RWPE1 (cell line): ENCODE measurements at places on chromosomes 1 and 21.

DNA sequence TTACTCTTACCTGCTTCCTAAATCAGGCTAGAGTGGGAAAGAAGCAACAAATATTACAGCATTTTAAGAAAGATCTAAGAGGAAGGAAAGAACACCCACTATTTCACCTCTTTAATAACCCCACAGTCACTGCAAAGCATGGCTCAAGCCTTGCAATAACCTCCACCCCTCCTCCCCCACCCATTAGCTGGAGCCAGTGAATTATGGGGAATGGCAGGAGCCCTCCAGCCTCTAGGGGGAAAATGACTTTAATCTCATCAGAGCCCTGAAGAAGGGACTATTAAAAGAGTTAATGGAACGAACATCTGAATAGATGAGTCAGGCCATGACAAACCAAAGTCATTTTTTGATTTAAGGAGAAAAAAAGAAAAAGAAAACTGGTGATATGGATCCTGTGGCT, 630.7 kb upstream of the PLXNA2 start:
- no peak for DNase-seq

DNA sequence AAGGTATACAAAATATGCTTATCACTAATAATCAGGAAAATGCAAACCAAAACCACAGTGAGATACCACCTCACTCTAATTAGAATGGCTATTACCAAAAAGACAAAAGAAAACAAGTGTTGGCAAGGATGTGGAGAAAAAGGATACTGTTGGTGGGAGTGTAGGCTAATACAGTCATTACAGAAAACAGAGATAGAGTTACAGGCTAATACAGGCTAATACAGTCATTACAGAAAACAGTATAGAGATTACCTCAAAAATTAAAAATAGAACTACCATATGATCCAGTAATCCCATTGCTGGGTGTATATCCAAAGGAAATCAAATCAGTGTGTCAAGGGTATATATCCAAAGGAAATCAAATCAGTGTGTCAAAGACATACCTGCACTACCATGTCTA, 238.4 kb downstream of the PLPP3 start:
- DNase-seq, result no peak

- DNase-seq, result no peak
Observed at GRCh38 chr1:219580009-219580676, 32.8 kb downstream of the ZC3H11B start.

DNA sequence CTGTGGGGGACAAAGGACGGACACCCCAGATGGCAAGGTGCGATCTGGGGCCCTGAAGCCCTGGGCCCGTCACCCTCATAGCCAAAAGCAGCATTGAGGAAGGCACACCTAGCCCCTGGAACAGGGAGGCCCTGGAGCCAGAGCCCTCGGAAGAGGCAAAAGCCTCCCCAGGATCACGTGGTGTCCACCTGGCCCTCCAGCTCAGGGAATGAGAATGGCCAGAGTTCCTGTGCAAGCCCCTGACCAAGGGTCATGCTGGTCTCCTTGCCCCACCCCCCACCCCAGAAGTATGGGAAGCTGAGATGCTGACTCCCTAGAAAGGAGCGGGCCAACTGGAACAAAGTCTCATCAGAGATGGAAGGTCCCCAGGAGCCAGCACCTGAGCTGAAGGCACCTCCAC, 1.0 kb upstream of the PDZK1IP1 start:
- no peak for DNase-seq

GRCh38 chr1:89692601-89693521, 59.9 kb downstream of the LRRC8C start:
- no peak for DNase-seq
